AG10803 (cell line): ENCODE measurements at places on chromosomes 16 and 17.

GRCh38 chr16:49821614-49822282 lies 34.2 kb downstream of the ZNF423 start:
- DNase-seq = no peak

- no peak for DNase-seq
Observed at GRCh38 chr17:17910060-17910459, 62.1 kb downstream of the TOM1L2 start.

- no peak for DNase-seq
Observed at GRCh38 chr17:72145562-72145961, 24.7 kb downstream of the SOX9 start.

GRCh38 chr17:20236578-20237227 lies 227.5 kb downstream of the SPECC1 start:
- no peak for DNase-seq
